Stimulated activated CD8-positive, alpha-beta memory T cell treated with anti-CD3 and anti-CD28 coated beads, Interleukin-15, amount 100 ng/mL, for 48 hours (primary cell): ENCODE measurements at places on chromosomes 4 and X.

- DNase-seq = no peak
Observed at GRCh38 chr4:41365681-41366080, 109.0 kb downstream of the UCHL1 start.

DNA sequence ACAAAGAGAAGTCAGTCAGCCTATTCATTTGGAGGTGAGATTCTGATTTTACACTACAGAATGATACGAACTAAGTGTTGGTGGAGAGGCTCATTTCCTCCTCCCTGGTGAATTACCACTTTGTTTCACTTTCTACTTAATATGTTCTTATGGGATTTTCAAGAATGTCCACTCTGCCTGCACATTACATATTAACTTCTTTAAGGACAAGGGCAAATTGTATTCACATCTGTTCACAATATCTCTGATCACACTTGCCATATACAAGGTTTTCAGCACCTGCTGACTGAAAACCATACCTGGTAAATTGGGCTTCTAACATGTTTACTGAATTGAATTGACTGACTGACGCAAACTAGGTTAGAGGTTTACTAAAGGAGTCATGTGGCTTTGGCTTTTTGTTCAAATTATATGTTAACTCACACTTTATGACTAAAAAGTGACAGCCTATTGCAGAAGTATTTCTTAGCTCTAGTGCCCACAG is 188.4 kb upstream of the MBNL3 start:
- no peak for DNase-seq

DNA sequence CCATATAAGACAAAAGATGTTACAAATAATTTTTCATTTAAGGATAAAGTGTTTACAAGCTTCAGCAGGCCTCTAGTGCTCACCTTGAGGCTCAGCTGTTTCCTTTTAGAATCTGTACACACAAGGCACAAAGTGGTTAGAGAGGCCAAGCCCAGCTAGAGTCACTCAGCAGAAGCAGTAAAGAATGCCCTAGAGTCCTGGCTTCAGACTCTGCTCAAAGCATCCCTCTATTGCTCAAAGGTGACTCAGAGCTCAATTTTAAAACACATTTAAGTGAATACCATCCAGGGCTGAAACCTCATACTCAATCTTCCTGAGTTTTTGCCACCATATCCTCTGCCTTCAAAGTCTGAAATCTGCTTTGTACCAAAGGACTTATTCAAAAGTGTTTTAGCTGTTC is 22.6 kb upstream of the PHF8 start:
- no peak for DNase-seq

- no peak for DNase-seq
Observed at GRCh38 chrX:120672389-120672788, 42.5 kb upstream of the C1GALT1C1 start.

DNA sequence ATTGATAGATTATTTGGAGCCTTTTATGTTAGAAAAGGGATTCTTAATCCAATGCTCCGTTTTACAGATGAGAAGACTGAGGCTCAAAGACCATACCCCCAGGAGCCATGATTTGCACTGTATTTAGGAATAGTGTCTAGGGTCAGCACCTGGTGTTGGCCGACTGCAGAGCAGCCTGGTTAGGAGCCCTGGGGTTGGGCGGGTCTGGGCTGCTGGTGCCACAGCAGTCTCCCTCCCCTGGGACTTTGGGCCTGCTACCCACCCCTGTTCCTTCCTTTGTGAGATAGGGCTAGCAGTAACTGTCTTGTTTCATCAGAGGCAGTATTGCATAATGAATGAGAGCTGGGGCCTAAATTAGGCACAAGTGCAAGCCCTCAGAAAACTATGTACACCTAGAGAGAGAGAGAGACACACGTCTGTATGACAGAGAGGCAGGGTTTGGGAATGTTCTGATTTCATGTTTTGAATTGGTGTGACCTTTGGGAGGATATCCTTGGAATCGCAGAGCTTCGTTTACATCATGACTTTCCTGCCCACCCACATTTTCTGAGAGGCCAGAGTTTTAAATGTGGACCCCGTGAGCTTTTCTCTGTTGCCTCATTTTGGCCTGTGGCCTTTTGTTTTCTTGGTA is 111.7 kb downstream of the PTTG2 start:
- DNase-seq = no peak

- no peak for DNase-seq
Observed at GRCh38 chr4:65951177-65951576, 280.9 kb upstream of the EPHA5 start.

- no peak for DNase-seq
Observed at GRCh38 chr4:89009115-89009514, 47.9 kb downstream of the FAM13A start.

- DNase-seq = no peak
Observed at GRCh38 chrX:20372533-20372932, 105.8 kb upstream of the RPS6KA3 start.

GRCh38 chrX:134406356-134407064 is 53.5 kb upstream of the HPRT1 start:
- no peak for DNase-seq

DNA sequence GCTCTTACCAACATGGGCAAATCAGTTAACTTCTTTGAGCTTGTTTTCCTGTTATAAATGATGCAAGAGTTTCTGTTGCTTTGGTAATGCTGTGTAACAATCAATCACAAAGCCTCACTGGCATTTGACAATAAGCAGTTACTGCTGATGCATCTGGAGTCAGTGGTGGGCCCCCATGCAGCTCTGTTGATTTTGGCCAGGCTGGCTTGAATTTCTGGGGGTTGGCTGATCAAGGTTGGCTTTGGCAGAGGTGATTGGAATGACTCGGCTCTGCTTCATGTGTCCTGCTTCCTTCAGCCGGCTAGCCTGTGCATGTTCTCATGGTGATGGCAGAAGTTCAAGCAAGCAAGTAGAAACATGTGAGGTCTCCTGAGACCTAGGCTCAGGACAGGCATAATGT is 90.4 kb downstream of the PHEX start:
- no peak for DNase-seq

- DNase-seq = no peak
Observed at GRCh38 chr4:180160195-180160983, 2082.8 kb upstream of the TENM3 start.

GRCh38 chr4:15870079-15870478 is 68.5 kb downstream of the FGFBP1 start:
- DNase-seq = no peak

GRCh38 chr4:6182376-6183280 is 17.7 kb downstream of the JAKMIP1 start:
- no peak for DNase-seq
